Activated naive CD8-positive, alpha-beta T cell treated with anti-CD3 and anti-CD28 coated beads, Interleukin-2, amount 10 ng/mL, durations not matched to agents 7 days and 5 days (primary cell): ENCODE measurements at places on chromosomes 4 and X. TPM values are rescaled to one million over a fixed set of nuclear protein-coding genes. Genes with fewer than 3 reads are reported as not detected.

The CENPE gene
- 51.4 TPM for total RNA-seq

The SLC7A11 gene
- 1.3 TPM for total RNA-seq

DNA sequence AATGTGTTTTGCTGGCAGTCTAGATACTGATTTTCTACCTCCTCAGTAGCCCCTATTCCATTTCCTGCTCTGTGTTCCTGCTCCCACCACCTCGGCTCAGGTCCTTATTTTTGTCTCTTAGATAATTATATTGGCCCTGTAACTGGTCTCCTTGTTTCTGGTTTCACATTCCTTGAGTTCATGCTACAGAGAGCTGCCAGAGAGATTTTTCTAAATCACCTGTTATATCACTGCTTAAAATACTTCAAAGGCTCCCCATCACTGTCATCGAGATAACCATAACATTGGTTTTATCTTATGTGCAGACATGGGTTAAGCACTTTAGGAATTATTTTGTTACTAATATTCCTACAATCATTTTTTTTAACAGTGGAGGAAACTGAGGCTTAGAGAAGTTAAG lies 9.6 kb downstream of the SYNPO2 start:
- no peak for DNase-seq

DNA sequence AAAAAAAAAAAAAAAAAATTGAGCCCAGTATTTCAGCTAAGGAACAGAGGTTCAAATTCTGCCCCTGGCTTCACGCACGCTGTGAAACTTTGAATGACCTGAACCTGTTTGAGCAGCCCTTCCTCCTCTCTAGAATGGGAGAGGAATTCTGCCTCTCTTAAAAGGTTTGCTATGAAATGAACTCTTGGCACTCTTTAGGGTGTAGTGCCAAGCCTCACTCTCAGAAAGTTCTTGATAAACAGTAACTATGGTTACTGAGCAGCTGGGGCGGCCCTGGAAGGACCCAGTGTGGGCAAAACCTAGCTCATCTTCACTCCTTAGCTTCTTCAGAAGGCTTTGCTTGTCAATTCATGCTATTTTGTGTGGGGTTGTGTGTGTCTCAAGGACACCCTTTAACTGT lies 73.7 kb downstream of the GEMIN8 start:
- no peak for DNase-seq

DNA sequence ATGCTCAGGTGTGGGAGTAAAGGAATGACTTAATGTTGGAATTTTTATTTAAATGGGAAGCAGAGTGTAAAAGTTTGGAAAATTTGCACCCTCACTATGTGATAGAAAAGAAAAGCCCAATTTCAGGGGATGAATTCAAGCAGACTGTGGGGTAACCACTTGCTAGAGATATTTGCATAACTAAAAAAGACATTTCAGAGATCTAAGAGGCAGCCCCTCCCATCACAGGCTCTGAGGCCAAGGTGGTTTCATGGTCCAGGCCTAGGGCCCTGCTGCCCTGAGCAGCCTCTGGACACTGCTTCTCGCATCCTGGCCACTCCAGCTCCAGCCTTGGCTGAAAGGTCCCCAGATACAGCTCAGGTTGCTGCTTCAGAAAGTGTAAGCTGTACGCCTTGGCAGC lies 5.9 kb upstream of the XPNPEP2 start:
- DNase-seq = no peak

GRCh38 chrX:133670383-133670782 lies 255.1 kb upstream of the GPC4 start:
- DNase-seq = no peak

- DNase-seq = no peak
Measured at GRCh38 chr4:86089781-86090323, 270.0 kb downstream of the MAPK10 start.
